Stimulated activated CD8-positive, alpha-beta memory T cell treated with anti-CD3 and anti-CD28 coated beads, Interleukin-4, amount 100 ng/mL, for 1 hour (primary cell): ENCODE measurements at places on chromosomes 2 and 18.
A peak's percentile ranks its signal among the peaks of the same experiment; 100 is the strongest.

GRCh38 chr2:22055784-22056620 lies 932.2 kb downstream of the TDRD15 start:
- DNase-seq, result no peak

GRCh38 chr2:144354953-144355352 lies 165.0 kb downstream of the ZEB2 start:
- DNase-seq, result no peak

GRCh38 chr2:140918426-140918825 lies 1212.4 kb downstream of the LRP1B start:
- DNase-seq, result no peak

DNA sequence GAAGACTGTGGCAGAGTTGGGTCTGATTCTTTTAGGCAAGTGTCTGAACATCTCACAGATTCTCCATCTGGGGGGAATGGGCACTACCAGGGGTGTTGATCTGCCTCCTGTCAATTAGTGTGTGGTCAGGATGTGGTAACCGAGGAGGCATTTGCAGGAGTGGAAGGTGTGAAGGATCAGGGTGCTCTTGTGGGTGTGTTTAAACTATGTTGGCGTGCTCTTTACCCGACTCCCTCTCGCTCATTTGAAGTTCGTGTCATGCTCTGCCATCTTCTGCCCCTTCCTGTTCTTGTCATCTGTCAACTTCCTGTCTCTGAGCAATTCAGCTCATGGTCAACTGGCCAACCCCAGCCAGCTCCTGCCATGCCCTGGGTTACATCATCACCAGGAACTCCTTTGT lies 107.9 kb downstream of the RTN4 start:
- peak; percentile 7 for DNase-seq

DNA sequence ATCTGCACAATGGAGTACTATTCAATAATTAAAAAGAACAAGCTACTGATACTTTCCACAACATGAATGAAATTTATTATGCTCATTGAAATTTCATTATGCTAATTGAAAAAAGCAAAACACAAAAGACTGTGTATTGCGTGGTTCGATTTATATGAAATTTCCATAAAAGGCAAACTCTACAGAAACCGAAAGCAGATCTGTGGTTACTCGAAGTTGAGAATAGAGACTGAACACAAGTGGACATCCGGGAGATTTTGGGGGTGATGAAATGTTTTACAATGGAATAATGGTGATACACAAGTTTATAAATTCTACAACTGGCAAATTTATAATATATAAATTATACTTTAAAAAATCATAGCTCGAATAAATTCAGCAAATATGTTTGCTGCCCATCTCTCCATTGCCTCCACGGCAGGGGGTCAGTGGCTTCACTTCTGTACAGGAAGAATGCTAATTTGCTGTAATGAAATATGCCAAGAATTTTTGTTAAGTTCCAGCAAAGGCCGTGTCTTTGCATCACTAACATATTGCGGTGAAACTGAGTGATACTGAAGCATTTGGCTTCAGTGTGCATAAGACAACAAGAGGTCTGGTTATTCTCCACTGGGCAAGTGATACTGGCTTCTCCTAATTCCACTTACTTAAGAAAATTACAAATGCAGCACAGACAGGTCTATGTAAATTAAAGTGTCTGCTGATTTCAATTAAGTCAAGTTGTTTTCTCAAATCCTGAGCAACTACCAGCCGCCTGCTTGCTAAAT lies 96.7 kb downstream of the TMEM163 start:
- no peak for DNase-seq

DNA sequence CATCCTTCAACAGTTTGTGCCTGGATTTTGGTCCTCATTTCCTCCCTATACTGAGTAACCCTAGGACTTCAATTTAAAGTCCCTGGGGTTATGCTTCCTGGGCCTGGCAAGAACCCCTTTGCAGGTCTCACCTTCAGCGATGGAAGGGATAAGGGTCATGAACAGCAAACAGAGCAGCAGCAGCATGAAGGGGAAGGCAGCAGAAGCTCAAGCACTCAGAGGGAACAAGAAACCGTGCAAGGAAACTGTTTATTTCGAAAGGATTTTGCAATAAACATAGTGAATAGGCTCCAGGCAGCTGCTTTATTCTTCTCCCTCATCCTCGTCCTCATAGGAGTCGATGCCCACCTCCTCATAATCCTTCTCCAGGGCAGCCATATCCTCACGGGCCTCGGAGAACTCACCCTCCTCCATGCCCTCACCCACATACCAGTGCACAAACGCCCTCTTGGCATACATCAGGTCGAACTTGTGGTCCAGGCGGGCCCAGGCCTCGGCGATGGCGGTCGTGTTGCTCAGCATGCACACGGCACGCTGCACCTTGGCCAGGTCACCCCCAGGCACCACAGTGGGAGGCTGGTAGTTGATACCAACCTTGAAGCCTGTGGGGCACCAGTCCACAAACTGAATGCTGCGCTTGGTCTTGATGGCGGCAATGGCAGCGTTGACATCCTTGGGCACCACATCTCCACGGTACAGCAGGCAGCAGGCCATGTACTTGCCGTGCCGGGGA lies 2.8 kb upstream of the TUBA4B start:
- no peak for DNase-seq

GRCh38 chr2:116411211-116411610 lies 1403.3 kb upstream of the DDX18 start:
- no peak for DNase-seq

GRCh38 chr2:192060161-192060560 lies 134.6 kb downstream of the TMEFF2 start:
- DNase-seq, result no peak

- DNase-seq, result no peak
Measured at GRCh38 chr2:41923156-41923786, 124.5 kb upstream of the PKDCC start.

DNA sequence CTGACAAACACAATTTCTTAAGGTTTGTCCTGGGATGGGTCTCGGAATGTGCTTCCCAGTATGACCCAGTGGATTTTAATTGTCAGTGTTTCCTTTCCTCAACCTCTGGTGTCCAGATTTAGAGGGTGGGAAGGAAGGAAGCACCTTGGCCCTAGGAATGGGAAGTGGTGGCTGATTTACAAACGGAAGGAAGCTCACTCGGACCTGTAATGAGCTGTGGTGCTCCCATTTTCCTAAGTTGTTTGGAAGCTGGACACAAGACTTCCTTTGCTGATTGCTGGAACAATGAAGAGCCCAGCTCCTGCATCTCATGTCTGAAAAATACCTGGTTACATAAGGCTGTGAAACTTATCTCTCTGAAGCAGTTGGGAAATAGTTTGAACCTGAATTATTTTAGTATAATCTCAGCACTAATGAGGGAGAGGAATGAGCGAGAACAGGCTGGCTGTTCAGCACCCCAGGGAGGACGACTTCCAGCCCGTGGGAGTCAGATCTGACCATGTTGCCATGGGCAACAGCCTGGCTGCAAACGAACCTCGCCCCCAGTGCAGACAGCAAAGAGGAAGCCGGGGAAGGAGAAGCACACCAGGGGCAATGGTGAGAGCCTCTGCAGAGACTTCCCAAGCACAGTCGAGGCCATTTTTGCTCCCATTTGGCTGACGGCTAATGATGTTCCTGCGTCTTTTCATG lies 74.4 kb upstream of the ASB18 start:
- DNase-seq, result no peak

- no peak for DNase-seq
Measured at GRCh38 chr2:9384521-9384920, 38.8 kb downstream of the ITGB1BP1 start.

DNA sequence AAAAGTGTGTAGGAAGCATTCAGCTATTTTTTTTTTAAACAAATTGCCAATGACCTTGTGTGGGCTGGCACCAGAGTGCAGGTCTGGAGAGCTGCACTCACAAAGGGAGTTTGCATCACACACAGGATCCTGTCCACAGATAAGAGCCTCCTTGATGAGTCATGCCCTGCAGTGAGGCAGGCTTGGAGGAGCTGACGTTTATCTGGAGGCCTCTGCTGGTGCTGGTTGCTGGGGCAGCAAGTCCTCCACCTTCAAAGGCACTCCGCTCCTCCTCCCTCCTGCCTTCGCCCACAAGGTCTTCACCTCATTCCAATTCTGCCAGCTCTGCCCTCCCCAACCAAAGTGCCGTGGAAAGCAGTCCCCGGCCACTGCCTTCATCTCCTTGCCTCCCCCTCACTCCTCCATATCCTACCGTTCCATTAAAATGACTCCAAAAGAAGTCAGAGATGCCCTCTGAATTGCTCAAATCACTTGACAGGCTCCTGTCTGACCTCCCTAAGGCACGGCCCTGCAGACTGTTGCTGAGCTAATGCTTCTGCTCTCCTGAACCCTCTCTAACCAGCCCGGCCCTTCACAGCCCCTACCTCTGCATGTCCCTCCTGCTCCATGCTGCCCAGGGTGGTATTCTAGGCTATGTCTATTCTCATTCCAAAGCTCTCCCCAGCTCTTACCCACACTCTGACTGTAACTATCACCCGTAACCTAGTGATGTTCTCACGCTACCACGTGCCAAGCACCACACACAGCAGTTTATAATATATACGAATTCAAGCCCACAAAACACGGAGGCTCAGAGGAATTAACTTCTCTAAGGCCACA lies 30.9 kb downstream of the LONRF2 start:
- DNase-seq, result peak; percentile 25

DNA sequence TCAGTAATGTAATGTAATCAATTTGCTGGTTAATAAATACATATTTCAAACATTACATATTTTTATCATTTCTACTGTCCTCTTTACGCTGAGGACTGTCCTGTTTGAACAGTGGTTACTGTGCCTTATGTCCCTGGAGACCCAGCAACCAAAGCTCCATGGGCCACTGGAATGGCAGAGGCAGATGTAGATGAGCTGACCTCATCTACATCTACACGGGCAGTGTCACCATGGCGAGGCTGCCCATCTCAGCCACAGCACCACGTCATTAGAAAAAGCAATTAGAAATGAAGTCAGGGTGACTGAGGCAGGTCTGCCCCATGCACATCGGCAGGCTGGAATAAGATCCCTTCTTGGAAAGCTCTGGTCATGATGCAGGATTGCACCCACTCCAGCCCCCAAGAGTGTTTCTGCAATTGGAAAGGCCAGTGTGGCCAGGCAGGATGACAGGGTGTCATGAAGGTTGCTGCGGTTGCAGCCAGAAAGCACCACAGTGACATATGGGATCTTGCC lies 237.5 kb downstream of the NDUFA10 start:
- DNase-seq, result no peak

DNA sequence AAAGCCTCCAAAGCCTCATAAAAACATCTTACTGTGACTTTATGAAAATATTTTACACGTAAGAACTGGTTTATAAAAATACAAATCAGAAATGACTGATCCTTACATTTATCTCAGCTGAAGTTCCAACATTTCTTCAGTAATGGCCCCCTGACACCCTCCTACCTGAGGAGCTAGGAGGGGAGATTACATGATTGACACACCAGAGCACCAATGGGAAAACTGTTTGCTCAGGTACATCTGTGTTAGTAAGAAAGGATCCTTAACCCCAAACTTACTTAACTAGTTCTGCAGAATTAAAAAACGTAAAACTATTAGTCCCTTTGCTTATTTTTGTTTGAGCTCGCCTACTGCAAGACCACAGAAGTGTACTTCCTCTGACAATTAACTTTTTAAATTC lies 27.0 kb downstream of the ENOSF1 start:
- DNase-seq, result no peak

- DNase-seq, result no peak
Measured at GRCh38 chr18:60812921-60813320, 440.3 kb upstream of the MC4R start.

DNA sequence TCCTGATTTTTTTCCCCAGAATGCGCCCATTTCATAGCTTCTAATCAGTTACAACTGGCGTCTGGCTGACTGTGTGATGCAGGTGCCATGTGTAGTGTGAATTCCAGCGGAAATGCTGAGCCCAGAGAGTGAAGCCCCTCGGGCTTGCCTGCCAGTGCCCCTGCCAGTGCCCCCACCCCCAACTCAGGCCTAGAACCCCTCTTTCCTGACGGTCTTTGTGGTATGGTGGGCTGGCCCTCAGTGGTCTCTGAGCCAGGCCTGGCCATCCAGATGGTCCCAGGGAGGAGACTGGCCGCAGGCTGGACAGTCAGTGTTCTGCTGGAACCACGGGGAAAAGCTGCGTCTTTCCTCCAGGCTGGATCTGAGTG lies 3.1 kb downstream of the RAMP1 start:
- DNase-seq, result no peak

DNA sequence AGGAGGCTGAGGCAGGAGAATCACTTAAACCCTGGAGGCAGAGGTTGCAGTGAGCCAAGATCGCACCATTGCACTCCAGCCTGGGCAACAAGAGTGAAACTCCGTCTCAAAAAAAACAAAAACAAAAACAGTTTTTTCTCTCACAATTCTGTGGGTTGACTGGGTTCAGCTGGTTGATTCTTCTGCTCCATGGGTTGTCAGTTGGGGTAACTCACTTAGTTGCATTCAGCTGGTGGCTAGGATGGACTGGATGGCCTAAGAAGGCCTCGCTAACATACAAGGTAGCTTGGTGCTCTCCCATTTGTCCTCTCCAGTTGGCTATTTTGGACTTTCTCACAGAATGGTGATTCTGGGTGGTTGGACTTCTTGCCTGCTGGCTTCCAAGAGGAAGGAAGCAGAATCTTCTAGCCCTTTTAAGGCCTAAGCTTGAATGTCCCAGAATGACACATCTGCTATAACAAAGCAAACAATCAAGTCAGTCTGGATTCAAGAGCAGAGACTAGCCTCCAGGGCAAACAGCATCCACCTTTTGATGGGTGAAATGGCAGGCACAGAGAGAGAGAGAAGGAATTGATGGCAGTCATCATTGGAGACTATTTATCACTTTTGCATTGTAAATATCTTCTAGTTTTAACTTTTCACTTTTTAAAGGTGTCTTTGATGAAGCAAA lies 17.9 kb downstream of the LAMA3 start:
- DNase-seq, result no peak

GRCh38 chr2:129740504-129740903 lies 239.0 kb upstream of the RAB6C start:
- no peak for DNase-seq

- no peak for DNase-seq
Measured at GRCh38 chr2:121427187-121427689, 103.4 kb upstream of the RNU4ATAC start.
